ENCODE measurements at places on chromosomes 2 and 18.

GRCh38 chr2:239179851-239180371 lies 220.9 kb downstream of the HDAC4 start:
- peak; percentile 39 for DNase-seq

DNA sequence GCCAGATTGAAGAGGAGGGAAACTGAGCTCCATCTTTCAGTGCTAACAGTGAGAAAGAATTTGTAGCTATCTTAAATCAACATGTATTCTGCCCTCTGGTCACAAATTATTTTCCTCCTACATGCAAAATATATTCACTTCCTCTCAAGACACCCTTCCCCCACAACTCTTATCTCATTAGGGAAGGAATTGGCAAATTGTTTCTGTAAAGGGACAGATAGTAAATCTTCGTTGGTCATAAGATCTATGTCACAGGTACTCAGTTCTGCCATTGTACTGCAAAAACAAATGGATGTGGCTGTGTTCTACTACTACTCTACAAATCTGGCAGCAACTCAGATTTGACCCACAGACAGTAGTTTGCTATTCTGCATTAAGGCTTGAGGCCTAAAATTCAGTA lies 53.0 kb upstream of the CYP20A1 start:
- no peak for DNase-seq

DNA sequence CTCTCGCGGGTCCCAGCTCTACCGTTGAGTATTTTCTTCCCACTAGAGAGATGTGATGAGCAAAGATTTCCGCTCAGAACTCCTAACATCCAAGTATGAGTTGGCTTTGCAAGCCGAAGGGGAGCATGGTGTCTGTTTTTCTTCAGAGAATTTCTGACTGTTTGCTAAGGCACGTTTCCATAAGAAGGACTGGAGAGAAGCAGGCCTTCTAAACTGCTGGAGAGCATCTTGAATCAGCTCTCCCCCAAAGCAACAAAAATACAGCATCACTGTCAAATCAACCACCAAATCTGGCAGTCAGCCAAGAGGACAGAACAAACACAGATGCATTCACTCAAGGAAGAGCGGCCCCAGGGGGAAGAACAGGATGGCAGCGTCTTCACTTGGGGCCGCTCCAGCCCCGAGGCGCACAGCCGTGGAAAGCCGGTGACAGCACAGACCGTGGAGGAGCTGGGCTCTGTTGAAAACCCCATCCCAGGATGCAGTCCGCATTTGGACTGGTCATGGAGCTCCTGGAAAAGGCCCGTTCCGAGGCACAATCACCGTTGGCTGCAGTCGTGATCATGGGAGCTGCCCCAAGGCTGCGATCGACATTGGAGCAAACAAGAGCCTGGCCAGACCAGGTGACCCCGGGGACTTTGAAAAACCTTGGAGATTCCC lies 101.4 kb downstream of the NFATC1 start:
- DNase-seq: peak; percentile 71

GRCh38 chr18:48374423-48375149 lies 34.6 kb downstream of the ZBTB7C start:
- DNase-seq: no peak

DNA sequence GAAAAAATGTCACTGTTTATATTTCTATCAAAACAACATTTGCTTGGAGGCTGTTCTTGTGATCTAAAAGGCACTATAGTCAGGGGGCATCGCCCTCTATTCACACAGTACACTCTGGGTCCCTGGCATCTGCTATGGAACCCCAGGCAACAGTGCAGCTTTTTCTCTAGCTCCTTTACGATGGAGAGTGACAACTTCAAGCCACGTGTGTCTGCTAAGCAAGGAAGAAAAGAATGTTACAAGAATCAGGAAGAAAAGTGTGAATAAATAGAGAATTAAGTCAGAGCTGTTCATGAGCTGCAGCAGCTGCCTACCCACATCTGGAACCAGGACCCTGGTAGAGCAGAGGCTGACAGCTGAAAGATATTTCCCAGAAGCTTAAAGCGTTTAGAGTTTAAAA lies 11.2 kb downstream of the RND3 start:
- no peak for DNase-seq

Data from suprapubic skin (tissue), 4 donors.